Endothelial cell of umbilical vein (primary cell): ENCODE measurements at places on chromosomes 5 and 9. TPM values are rescaled to one million over a fixed set of nuclear protein-coding genes. Genes with fewer than 3 reads are reported as not detected.

CTXN3 gene
- polyA plus RNA-seq, result not detected in 2 replicates

PDGFRB gene
- 1.4 and 2.9 TPM in 2 replicates for polyA plus RNA-seq

TMEM215 gene
- not detected in 2 replicates for polyA plus RNA-seq

ABCA1 gene
- 2.1 and 2.4 TPM in 2 replicates for polyA plus RNA-seq

CCNO gene
- polyA plus RNA-seq, result 0.37 and 0.60 TPM in 2 replicates

TAF11L10 gene
- polyA plus RNA-seq, result not detected in 2 replicates

PCDHGA6 gene
- 2.6 and 2.7 TPM in 2 replicates for polyA plus RNA-seq

FOXD4L5 gene
- polyA plus RNA-seq, result not detected in 2 replicates

SAP30L gene
- 18.1 and 21.7 TPM in 2 replicates for polyA plus RNA-seq

PHF24 gene
- not detected in 2 replicates for polyA plus RNA-seq

TPPP gene
- polyA plus RNA-seq, result 0.04 and 0.08 TPM in 2 replicates

BICD2 gene
- 10.7 and 14.3 TPM in 2 replicates for polyA plus RNA-seq

TLN1 gene
- 120 and 137 TPM in 2 replicates for polyA plus RNA-seq

AMBP gene
- not detected in 2 replicates for polyA plus RNA-seq

ELOVL7 gene
- 0.01 and 0.18 TPM in 2 replicates for polyA plus RNA-seq

FOXD1 gene
- polyA plus RNA-seq, result 0.06 TPM in 1 of 2 replicates, not detected in the other

GARIN3 gene
- not detected in 2 replicates for polyA plus RNA-seq

UIMC1 gene
- polyA plus RNA-seq, result 16.9 and 17.2 TPM in 2 replicates

GPX3 gene
- polyA plus RNA-seq, result 17.1 and 17.7 TPM in 2 replicates

TXNDC8 gene
- polyA plus RNA-seq, result not detected in 2 replicates

TMEM161B gene
- polyA plus RNA-seq, result 3.5 and 5.3 TPM in 2 replicates

ARRDC1 gene
- polyA plus RNA-seq, result 51.0 and 64.3 TPM in 2 replicates

NMUR2 gene
- polyA plus RNA-seq, result not detected in 2 replicates

PAEP gene
- not detected in 2 replicates for polyA plus RNA-seq

SLC28A3 gene
- not detected in 2 replicates for polyA plus RNA-seq

RASGRF2 gene
- polyA plus RNA-seq, result 0.41 and 0.53 TPM in 2 replicates

SPATA31C1 gene
- polyA plus RNA-seq, result not detected in 2 replicates

OR1Q1 gene
- polyA plus RNA-seq, result not detected in 2 replicates

MEIKIN gene
- polyA plus RNA-seq, result not detected in 2 replicates

PCDHAC2 gene
- 0.97 and 1.2 TPM in 2 replicates for polyA plus RNA-seq

DNM1 gene
- 0.59 TPM in 2 replicates for polyA plus RNA-seq

NUP214 gene
- polyA plus RNA-seq, result 28.7 and 31.1 TPM in 2 replicates

SLC4A9 gene
- polyA plus RNA-seq, result not detected in 2 replicates

PRRC1 gene
- polyA plus RNA-seq, result 64.4 and 65.8 TPM in 2 replicates

SURF1 gene
- 26.6 and 27.1 TPM in 2 replicates for polyA plus RNA-seq

TLX3 gene
- not detected in 2 replicates for polyA plus RNA-seq

MGAT1 gene
- 126 and 153 TPM in 2 replicates for polyA plus RNA-seq

ECM2 gene
- polyA plus RNA-seq, result 0.03 TPM in 2 replicates

PPP1R26 gene
- polyA plus RNA-seq, result 5.7 and 5.9 TPM in 2 replicates

PRDM9 gene
- not detected in 2 replicates for polyA plus RNA-seq

N4BP3 gene
- polyA plus RNA-seq, result 11.8 and 12.5 TPM in 2 replicates

CCNJL gene
- polyA plus RNA-seq, result 21.3 and 24.8 TPM in 2 replicates

C7 gene
- 0.08 and 0.37 TPM in 2 replicates for polyA plus RNA-seq

GLRA1 gene
- not detected in 2 replicates for polyA plus RNA-seq

CCL28 gene
- polyA plus RNA-seq, result 1.2 and 1.4 TPM in 2 replicates

LAMC3 gene
- polyA plus RNA-seq, result 0.13 and 0.18 TPM in 2 replicates

TJP2 gene
- polyA plus RNA-seq, result 75.2 and 83.0 TPM in 2 replicates

FOXI1 gene
- polyA plus RNA-seq, result not detected in 2 replicates
